ENCODE measurements at places on chromosomes 5 and 9.

- DNase-seq = no peak
Observed at GRCh38 chr9:113785334-113785733, 90.8 kb upstream of the ZNF618 start.

DNA sequence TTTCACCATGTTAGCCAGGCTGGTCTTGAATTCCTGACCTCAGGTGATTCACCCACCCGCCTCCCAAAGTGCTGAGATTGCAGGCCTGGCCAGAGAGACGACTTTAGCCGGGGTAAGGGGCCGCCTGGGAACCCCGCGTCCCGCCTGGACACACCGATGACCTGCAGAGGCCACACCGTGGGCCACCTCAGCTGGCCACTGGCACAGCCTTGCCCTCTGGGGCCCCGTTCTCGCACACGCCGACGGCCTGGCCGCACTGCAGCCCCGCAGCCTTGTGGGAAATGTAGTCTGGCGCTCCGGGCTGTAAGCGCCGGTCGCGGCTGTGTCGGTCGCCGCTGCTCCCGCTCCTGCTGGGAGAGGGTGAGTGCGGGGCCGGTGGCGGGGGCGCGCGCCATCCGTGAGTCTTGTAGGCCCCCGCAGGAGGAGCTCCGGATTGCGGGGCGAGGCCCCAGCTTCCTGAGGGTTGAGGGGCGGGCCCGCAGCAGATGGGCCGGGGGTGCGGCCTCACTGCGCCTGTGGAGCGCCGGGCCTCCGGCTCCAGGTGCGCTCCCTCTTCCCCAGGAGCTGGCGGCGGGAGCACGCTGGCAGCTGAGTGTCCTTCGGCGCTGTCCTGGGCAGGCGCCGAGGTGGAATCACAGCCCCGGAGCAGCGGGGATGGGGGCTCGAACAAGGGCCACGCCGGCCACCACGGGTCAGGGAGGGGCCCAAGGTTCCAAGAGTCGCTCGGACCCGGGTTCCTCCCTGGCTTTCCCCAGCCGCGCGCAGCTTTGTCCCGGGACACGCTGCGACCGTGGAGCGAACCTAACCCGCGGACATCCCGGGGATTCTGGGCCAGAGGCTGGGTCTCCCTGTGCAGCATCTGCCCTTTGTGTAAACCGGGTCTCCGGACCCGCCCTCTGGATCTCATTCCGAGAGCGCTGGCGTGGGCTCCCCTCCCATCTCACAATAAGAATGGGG, at the start of gene ZFP2:
TSS of gene ZFP2 (plus strand) at position 299 of the 957 bp plus-strand sequence. CDS start 35,401 bp downstream, outside the sequence.
- DNase-seq = no peak

DNA sequence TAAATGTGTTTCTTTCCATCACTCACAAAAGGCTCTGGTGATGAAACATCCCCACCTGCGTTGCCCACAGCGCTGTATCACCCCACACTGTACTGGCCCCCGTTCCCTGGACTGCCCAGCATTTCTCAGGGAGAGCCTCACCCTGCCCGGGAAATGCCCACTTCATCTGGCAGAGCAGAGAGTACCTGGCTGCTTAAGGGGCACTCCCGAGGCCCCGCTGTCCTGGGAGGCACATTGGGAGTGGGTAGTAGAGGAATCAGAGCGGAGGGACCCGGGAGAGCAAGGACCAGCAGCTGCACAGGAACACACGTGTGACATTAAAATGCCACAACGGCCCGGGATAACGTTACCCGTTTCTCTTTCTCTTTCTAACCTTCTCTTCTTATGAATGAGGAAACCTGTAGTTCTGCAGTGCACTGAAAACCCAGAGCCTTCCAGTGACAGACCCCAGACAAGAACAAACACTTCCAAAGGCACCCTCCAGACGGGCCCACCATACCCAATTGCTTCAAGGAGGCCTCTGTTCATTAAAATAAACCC, 110.0 kb downstream of the ROR2 start:
- DNase-seq = no peak

GRCh38 chr5:7377761-7378160, 18.2 kb upstream of the ADCY2 start:
- no peak for DNase-seq

GRCh38 chr5:16160706-16161105, 18.9 kb downstream of the MARCHF11 start:
- no peak for DNase-seq

DNA sequence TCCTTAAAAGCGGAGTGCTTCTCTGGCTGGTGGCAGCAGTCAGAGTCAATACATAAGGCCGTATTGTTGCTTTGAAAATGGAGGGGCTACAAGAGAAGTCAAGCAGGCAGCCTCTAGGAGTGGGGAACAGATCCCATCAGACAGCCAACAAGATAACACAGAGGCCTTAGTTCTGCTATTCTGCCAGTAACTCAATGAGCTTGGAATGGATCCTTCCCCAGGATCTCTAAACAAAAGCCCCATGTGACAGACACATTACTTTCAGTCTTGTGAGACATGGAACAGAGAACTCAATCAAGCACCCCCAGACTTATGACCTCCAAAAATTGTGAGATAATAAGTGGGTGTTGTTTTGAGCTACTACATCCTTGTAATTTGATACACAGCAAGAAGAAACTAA, 158.6 kb downstream of the RFX3 start:
- no peak for DNase-seq

All from RWPE2 (cell line).